Fibroblast of the aortic adventitia (primary cell): ENCODE measurements at places on chromosomes 1 and 21. TPM values are rescaled to one million over a fixed set of nuclear protein-coding genes. Genes with fewer than 3 reads are reported as not detected.
A peak's percentile ranks its signal among the peaks of the same experiment; 100 is the strongest.

DNA sequence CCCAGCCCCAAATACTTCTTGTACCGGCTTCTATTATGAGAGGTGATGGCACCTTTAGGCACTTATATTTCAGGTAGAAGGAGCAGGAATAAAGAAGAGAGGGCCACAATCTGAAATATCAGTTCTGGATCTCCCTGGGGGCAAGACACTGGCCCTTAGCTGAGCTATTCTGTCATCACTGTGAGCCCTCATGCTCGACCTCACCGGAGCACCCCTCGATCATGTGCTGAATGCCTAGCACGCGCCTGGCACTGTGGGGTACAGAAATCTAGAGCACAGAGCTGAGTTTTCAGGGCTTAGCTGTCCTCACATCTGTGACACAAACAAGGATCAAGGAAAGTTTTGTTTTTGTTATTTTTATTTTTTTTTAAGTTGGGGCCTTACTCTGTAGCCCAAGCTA lies 7.6 kb upstream of the MX1 start:
- no peak for DNase-seq

GRCh38 chr1:1441002-1441888 lies 5.8 kb downstream of the VWA1 start:
- peak; percentile 17 for DNase-seq

PTGER3 gene
- 1.5 and 11.7 TPM in 2 replicates for total RNA-seq

- DNase-seq: peak; percentile 96
Observed at GRCh38 chr1:51642739-51643142, 25.8 kb downstream of the OSBPL9 start.

- DNase-seq: no peak
Observed at GRCh38 chr1:27435566-27436203, 43.3 kb downstream of the GPR3 start.

FALEC gene
- not detected in 2 replicates for total RNA-seq

RORC gene
- not detected in 2 replicates for total RNA-seq

FASLG gene
- total RNA-seq: not detected in 2 replicates
